ENCODE measurements at places on chromosomes 16 and 17.

GRCh38 chr17:59607817-59608403 lies 11.8 kb upstream of the CLTC start:
- DNase-seq, result no peak

- no peak for DNase-seq
Observed at GRCh38 chr17:10177913-10178505, 20.4 kb downstream of the GAS7 start.

GRCh38 chr16:55433030-55433429 lies 46.0 kb upstream of the MMP2 start:
- no peak for DNase-seq

- peak; percentile 22 for DNase-seq
Observed at GRCh38 chr16:12435730-12436129, 368.0 kb downstream of the CPPED1 start.
